ENCODE measurements at places on chromosomes 16 and 17.
A peak's percentile ranks its signal among the peaks of the same experiment; 100 is the strongest.

GRCh38 chr16:84786605-84787262 is 33.1 kb upstream of the CRISPLD2 start:
- no peak for DNase-seq

DNA sequence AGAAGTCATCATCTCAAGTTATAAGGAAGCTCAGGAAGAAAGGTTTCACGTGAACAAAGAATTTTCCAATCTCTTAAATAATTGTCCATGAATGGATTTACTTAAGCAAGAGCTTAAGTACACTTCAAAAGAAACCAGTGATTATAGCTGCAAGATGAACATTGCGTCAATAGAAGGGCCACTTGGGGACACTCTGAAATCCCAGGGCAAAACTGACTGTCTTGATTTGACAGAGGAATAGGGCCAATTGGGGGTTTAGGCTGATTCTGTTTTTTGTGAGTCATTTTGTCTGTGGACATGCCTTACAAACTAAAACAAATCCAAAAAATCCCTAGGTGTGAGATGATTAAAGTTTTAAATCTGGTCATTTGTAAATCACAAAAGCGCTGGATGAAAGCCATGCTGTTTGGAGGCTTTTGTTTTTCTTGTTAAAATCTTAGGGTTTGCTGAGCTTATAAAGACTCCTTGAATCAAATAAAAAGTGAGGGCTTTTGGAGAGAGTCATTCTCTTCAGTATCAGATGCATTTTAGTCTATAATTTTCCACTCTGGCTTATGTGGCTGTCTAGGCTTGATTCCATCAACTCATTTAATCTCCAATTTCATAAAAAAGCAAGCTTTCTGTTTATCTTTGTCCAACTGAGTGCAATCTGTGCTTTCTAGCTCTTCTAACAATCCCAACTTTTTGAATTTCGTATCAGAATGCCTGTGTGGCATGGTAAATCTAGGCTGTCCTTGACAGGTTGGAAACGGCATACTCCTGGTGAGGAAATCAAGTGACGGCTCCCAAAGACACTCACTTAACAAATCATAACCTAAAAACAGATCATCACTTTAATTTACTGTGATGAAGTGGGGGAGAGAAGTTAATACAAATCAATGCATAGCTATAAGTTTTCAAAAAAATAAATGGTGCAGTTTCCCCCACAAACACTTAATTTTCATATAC is 98.2 kb upstream of the SOX9 start:
- no peak for DNase-seq

DNA sequence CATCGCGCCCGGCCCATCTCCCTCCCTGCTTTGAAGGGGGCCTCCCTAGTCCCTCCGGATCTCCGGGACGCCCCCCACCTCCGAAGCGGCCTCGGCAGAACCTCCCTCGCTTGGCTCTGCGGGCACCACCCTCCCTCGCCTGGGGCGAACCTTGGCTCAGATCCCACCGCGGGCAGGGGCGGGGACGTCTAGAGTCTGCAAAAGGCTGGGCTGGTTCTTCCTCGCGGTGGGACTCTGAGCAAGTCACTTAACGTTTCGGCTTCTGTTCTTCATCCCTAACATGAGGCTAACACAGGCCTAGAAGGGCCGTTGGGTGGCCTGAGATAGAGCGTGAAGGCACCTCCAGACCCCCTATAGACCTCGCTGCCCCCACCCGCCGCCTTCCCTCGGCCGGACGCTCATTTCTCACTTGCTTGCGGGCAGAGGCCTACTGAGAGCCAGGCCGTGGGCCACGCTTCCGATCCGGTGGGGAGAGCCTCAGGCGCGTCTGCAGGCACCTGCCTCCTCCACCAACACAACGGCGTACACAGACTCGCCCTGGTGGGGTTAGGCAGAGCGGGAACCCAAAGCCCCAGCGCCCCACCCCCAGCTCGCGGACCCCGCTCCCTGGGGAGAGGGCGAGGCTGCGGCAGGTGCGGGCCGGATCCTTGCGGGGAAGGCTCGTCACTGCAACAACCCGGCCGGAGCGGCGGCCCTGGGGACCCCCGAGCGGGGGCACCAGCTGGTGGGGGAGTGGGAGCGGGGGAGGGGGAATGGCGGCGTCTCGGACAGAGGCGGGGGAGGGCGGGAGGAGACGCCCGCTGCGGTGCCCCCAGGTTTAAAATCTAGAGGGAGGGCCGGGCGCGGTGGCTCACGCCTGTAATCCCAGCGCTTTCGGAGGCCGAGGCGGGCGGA is 5.4 kb downstream of the MYO1C start:
- DNase-seq: peak; percentile 93

- DNase-seq: no peak
These were observed 1.6 kb downstream of the GFER start for GRCh38 chr16:1985466-1986150.

DNA sequence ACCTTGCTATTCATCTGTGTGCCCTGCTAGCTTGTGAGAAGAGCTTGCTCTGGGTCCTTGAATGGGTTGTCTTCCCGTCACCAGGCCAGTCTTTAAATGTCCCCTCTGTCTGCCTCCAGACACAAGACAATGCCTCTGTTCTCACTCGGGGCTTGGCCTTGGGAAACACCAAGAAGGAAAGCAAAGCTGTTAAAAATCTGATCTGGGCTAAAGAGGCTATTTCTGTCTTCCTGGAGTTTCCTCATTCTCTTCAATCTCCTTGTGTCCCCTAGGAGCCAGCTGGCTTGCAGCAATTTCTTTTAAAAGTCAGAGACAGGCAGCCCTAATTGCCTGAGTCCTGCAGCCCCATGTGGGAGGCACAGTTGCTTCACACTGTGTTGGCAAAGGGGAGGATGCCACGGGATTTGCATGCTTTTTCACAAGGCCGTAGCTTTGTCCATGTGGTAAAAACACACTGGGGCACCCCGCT is 2.5 kb downstream of the DNAI2 start:
- DNase-seq: no peak

DNA sequence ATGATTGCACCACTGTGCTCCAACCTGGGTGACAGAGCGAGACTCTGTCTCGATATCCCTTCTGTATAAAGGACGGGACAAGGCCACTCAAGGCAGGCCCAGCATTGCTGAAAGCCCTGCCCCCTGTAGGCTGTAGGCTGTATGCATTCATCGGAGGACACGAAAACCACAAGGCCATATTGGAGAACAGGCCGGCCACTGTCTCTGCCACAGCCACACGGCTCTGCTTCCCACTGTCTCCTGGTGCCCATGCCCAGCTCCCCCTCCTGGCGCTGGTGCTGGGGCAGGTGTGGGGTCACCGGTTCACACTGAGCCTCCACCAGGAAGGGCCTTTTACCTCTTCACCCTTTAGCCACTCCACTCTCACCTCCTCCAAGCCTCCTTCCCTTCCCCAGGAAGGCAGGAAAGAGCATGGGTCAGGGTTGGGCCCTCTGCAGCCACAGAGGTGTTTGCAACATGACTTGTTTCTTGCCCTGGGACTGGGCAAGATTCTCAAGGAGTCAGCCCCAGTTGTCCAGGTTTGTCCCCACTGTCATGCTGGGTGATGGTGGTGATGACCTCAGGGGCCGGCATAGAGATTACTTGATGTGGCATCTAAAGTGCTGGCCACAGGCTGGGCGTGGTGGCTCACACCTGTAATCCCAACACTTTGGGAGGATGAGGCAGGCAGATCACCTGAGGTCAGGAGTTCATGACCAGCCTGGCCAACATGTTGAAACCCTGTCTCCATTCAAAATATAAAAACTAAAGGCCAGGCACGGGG is 5.3 kb upstream of the NTN3 start:
- peak; percentile 46 for DNase-seq
